ENCODE measurements at places on chromosomes 7 and 10.

- H3K4me1 ChIP-seq = peaks cover 6% of the 10 kb centered on the region
- H3K27ac ChIP-seq = no peak overlapping the region
- DNase-seq = no peak
- no peaks in the 10 kb centered on the region for H3K36me3 ChIP-seq
Measured at GRCh38 chr7:4707217-4707741, 25.2 kb downstream of the FOXK1 start.

- peak within 1 kb of the TSS; percentile 71 for H3K27ac ChIP-seq
- DNase-seq = peak; percentile 76
- H3K27me3 ChIP-seq = no peaks in the 10 kb centered on the region
- peak within 1 kb of the TSS; percentile 79 for H3K4me3 ChIP-seq
Measured at GRCh38 chr10:92848441-92849233, at the start of gene EXOC6. Gene EXOC6, plus strand, starts transcription at chr10:92848520. Its CDS starts 14 bp downstream, at chr10:92848534.

GRCh38 chr10:22017283-22018020, 13.9 kb upstream of the DNAJC1 start:
- no peak for DNase-seq
- no peak overlapping the region for H3K27ac ChIP-seq
- H3K36me3 ChIP-seq = no peaks in the 10 kb centered on the region
- H3K4me1 ChIP-seq = no peaks in the 10 kb centered on the region
- H3K4me3 ChIP-seq = no peak overlapping the region

DNA sequence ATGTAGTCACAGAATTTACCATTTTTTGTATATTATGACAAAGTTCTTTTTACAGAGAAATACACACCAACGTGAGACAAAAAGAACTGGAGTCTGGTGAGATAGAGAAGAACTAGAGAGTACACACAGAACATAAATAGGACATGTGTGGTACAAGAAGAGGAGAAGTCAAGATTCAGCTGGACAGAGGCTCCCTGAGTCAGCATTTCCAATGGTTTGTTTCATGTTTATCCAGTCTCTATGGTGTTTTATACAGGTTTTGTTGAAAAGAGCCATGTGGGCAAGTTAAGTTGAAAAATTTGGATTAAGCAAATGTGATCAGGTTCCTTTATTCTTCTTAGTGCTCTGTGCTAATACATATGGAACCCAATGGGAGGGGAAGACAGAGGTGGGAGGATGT, 105.5 kb upstream of the AKR1E2 start:
- no peaks in the 10 kb centered on the region for H3K36me3 ChIP-seq
- H3K27me3 ChIP-seq = no peaks in the 10 kb centered on the region
- no peak overlapping the region for H3K4me3 ChIP-seq
- DNase-seq = no peak

GRCh38 chr10:1957057-1957456, 219.7 kb upstream of the ADARB2 start:
- H3K27me3 ChIP-seq = no peaks in the 10 kb centered on the region
- no peak overlapping the region for H3K27ac ChIP-seq
- no peak for DNase-seq
- no peaks in the 10 kb centered on the region for H3K4me1 ChIP-seq
- H3K4me3 ChIP-seq = no peak overlapping the region

GRCh38 chr7:158388928-158389327, 198.7 kb downstream of the PTPRN2 start:
- no peaks in the 10 kb centered on the region for H3K4me1 ChIP-seq
- H3K27me3 ChIP-seq = no peaks in the 10 kb centered on the region
- H3K27ac ChIP-seq = no peak overlapping the region
- no peaks in the 10 kb centered on the region for H3K36me3 ChIP-seq

GRCh38 chr7:80900583-80901576, 18.0 kb downstream of the SEMA3C start:
- H3K36me3 ChIP-seq = no peaks in the 10 kb centered on the region
- DNase-seq = no peak
- H3K27ac ChIP-seq = peak overlapping the region; percentile 2
- H3K27me3 ChIP-seq = no peaks in the 10 kb centered on the region
- H3K4me3 ChIP-seq = no peak overlapping the region

DNA sequence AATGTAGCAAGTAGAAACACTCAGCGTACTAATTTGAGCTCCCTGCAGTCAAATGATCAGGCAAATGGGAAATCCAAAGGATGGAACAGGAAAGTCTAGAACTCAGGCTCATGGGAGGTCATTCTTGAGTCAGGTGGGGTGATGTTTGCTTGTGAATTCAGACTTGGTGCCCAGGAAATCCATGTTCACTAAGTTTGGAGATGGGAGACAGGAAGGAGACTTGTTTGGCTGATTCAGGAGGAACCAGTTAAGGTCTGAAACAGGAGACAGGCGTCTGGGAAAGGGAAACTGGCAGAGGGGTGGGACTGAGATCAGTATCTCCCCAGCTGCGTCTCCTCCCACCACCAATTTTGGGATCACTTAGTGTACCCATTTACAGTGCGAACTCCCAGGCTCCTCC, 38.4 kb upstream of the ZNF438 start:
- H3K27ac ChIP-seq = no peak overlapping the region
- no peak for DNase-seq
- no peaks in the 10 kb centered on the region for H3K36me3 ChIP-seq

- no peak overlapping the region for H3K4me3 ChIP-seq
- H3K27me3 ChIP-seq = no peaks in the 10 kb centered on the region
- DNase-seq = no peak
- no peaks in the 10 kb centered on the region for H3K36me3 ChIP-seq
- peaks cover 9% of the 10 kb centered on the region for H3K4me1 ChIP-seq
Measured at GRCh38 chr7:69723663-69724062, 125.4 kb downstream of the AUTS2 start.

GRCh38 chr10:42990016-42990720, 86.7 kb upstream of the RET start:
- H3K27me3 ChIP-seq = no peaks in the 10 kb centered on the region
- H3K4me3 ChIP-seq = no peak overlapping the region
- H3K4me1 ChIP-seq = no peaks in the 10 kb centered on the region
- H3K36me3 ChIP-seq = no peaks in the 10 kb centered on the region
- H3K27ac ChIP-seq = no peak overlapping the region

DNA sequence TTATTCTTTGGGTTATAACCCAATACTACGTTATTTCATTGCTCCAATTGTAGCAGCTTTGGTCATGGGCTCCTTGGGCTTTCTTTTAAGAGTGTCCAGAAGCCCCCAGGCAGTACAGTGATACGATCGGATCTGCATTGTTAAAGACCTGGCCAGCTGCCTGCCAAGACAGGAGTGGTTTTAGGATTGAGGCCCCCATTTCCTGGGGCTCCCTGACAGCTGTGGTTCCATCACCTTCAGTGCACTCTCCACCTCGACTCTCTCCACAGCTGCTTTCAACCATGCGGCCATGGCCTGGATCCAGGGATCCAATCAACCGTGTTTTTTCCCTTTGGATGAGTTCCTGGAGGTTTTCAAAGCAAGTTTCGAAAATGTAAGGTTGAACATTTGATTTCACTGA, 123.4 kb upstream of the BTBD16 start:
- H3K36me3 ChIP-seq = no peaks in the 10 kb centered on the region
- DNase-seq = no peak
- peaks cover 10% of the 10 kb centered on the region for H3K4me1 ChIP-seq
- no peak overlapping the region for H3K4me3 ChIP-seq
- no peaks in the 10 kb centered on the region for H3K27me3 ChIP-seq
- no peak overlapping the region for H3K27ac ChIP-seq

GRCh38 chr10:99279626-99280111, 44.0 kb upstream of the HPSE2 start:
- no peak overlapping the region for H3K4me3 ChIP-seq
- H3K27me3 ChIP-seq = no peaks in the 10 kb centered on the region
- DNase-seq = no peak
- H3K4me1 ChIP-seq = no peaks in the 10 kb centered on the region
- H3K27ac ChIP-seq = no peak overlapping the region
- no peaks in the 10 kb centered on the region for H3K36me3 ChIP-seq

- H3K27me3 ChIP-seq = no peaks in the 10 kb centered on the region
- peak overlapping the region; percentile 89 for H3K4me3 ChIP-seq
- H3K4me1 ChIP-seq = peaks cover 5% of the 10 kb centered on the region
- peak; percentile 67 for DNase-seq
- H3K36me3 ChIP-seq = no peaks in the 10 kb centered on the region
Measured at GRCh38 chr7:5420067-5420880, 3.4 kb downstream of the TNRC18 start.

DNA sequence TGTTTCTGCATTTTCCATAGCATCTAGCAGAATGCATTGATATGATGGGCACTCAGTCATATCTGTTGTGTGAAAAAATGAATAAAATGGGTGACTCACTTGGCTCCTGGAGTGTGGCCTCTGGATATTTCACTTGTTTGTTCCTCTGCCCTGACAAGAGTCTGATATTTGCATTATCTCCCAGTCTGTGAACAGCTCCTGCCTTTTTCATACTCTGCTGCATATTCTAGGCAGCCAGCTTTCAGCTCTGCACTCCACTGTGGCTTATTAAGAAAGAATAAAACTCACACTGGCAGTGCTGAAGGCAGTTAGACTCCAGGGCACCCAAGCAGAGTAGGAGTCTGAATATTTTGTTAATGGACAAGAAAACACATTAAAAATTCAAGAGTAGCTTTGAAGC, 623.9 kb downstream of the SORCS1 start:
- H3K4me1 ChIP-seq = no peaks in the 10 kb centered on the region
- no peaks in the 10 kb centered on the region for H3K36me3 ChIP-seq
- no peak overlapping the region for H3K27ac ChIP-seq
- H3K27me3 ChIP-seq = no peaks in the 10 kb centered on the region
- H3K4me3 ChIP-seq = no peak overlapping the region

- H3K4me1 ChIP-seq = no peaks in the 10 kb centered on the region
- H3K4me3 ChIP-seq = no peak overlapping the region
- no peaks in the 10 kb centered on the region for H3K27me3 ChIP-seq
- H3K27ac ChIP-seq = no peak overlapping the region
Measured at GRCh38 chr10:15123749-15124184, 26.6 kb downstream of the RPP38 start.

- no peak for DNase-seq
- H3K4me3 ChIP-seq = no peak overlapping the region
- H3K27me3 ChIP-seq = no peaks in the 10 kb centered on the region
- peak overlapping the region; percentile 75 for H3K27ac ChIP-seq
- H3K4me1 ChIP-seq = peaks cover 64% of the 10 kb centered on the region
Measured at GRCh38 chr10:79082631-79083596, 14.1 kb downstream of the ZMIZ1 start.

DNA sequence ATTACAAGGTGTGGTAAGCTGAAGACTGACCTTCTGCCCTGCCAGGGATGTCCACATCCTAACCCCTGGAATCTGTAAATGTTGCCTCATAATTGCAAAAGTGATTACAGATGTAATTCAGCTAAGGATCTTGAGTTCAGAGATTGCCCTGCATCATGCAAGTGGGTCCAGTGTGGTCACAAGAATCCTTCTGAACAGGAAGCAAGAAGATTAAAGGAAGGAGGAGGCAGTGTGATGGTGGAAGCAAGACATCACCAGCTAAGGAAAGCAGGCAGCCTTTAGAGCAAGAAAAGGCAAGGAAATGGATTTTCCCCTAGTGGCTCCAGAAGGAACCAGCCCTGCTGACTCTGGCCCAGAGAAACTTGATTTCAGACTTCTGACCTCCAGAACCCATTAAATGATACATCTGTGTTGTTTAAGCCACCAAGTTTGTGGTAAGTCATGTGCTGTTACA, 78.1 kb downstream of the USP6NL start:
- H3K27me3 ChIP-seq = no peaks in the 10 kb centered on the region
- no peak for DNase-seq
- H3K4me1 ChIP-seq = peaks cover 5% of the 10 kb centered on the region
- H3K36me3 ChIP-seq = no peaks in the 10 kb centered on the region
- H3K27ac ChIP-seq = peak overlapping the region; percentile 74
- no peak overlapping the region for H3K4me3 ChIP-seq

- no peak for DNase-seq
- no peak overlapping the region for H3K27ac ChIP-seq
- no peaks in the 10 kb centered on the region for H3K4me1 ChIP-seq
- H3K27me3 ChIP-seq = no peaks in the 10 kb centered on the region
- H3K36me3 ChIP-seq = no peaks in the 10 kb centered on the region
Measured at GRCh38 chr7:139924461-139924860, 95.4 kb downstream of the TBXAS1 start.

DNA sequence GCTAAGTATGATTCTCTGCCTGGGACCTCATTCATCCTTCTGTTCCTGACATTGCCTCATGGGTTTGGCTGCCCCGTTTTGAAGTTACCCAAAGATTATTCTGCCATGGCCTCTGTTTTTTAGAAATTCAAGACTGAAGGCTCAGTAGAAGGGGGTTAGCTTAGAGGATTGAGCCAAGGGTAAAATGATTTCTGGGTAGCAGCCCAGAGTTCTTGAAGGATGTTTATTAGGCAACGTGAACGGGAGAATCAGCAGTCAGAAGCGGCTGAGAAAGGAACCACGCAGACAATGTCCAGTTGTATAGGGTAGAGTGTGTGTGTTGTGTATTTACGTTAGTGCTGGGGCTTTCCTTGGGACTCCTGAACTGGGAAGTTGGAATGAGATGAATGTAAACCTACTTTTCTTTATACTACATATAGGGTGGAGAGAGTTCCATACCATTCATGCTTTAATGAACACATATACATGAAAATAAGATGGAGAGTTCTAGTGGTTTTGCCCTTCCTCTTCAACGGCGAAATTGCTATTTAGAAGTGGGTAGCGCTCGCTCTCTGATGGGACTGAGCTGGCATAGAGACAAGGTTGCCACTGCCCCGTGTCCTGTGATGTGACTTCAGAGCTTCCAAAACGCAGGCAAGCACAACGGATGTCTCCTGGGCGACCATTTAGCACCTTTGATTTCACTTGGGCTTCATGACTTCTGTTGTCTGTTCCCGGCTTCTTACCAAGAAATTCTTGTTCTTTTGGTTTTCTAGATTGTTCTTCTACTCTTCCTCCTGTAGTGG, 35.0 kb upstream of the IL15RA start:
- H3K4me1 ChIP-seq = peaks cover 3% of the 10 kb centered on the region
- DNase-seq = no peak
- H3K36me3 ChIP-seq = no peaks in the 10 kb centered on the region
- no peak overlapping the region for H3K4me3 ChIP-seq

- no peaks in the 10 kb centered on the region for H3K36me3 ChIP-seq
- no peaks in the 10 kb centered on the region for H3K27me3 ChIP-seq
- no peaks in the 10 kb centered on the region for H3K4me1 ChIP-seq
- no peak overlapping the region for H3K4me3 ChIP-seq
- H3K27ac ChIP-seq = no peak overlapping the region
Measured at GRCh38 chr7:128045766-128046165, 14.5 kb upstream of the LRRC4 start.

GRCh38 chr7:13953368-13953767, 36.1 kb downstream of the ETV1 start:
- H3K36me3 ChIP-seq = no peaks in the 10 kb centered on the region
- H3K27me3 ChIP-seq = no peaks in the 10 kb centered on the region
- H3K4me3 ChIP-seq = no peak overlapping the region
- DNase-seq = no peak

- H3K4me1 ChIP-seq = peaks cover 7% of the 10 kb centered on the region
- no peak for DNase-seq
- H3K36me3 ChIP-seq = no peaks in the 10 kb centered on the region
- no peaks in the 10 kb centered on the region for H3K27me3 ChIP-seq
- H3K27ac ChIP-seq = no peak overlapping the region
Measured at GRCh38 chr10:58894929-58895328, 281.5 kb upstream of the PHYHIPL start.

DNA sequence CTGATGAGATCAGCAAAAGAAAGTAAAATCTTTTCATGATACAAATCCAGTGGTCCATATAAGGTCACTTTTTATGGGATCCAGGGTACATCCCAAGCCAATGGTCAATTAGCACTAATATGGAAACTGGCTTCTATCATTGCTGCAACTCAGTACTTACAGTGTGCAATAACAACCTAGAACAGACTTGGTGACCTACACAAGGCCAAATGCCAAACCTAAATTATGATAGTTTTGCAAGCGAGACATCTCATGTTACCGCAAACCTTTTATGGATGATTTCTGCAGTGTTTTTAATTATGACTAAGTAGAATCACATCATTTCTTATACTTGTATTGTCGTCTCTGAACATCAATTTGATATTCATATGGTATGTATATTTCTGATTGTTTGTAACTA, 583.5 kb upstream of the SEMA3D start:
- no peaks in the 10 kb centered on the region for H3K4me1 ChIP-seq
- H3K27ac ChIP-seq = no peak overlapping the region
- no peaks in the 10 kb centered on the region for H3K27me3 ChIP-seq
- H3K4me3 ChIP-seq = no peak overlapping the region
- H3K36me3 ChIP-seq = no peaks in the 10 kb centered on the region
